Nasal cavity respiratory epithelium epithelial cell of viscerocranial mucosa (primary cell): ENCODE measurements at places on chromosomes 7 and 10. TPM values are rescaled to one million over a fixed set of nuclear protein-coding genes. Genes with fewer than 3 reads are reported as not detected.

The FAM171A1 gene
- total RNA-seq = 5.8 and 22.2 TPM in 2 replicates

The FEZF1 gene
- under 0.01 TPM in 1 of 2 replicates, not detected in the other for total RNA-seq

The MTPN gene
- total RNA-seq = 135 and 182 TPM in 2 replicates

The SMO gene
- 3.1 and 16.1 TPM in 2 replicates for total RNA-seq

The TIMM23 gene
- 63.5 and 94.7 TPM in 2 replicates for total RNA-seq

The SLC26A5 gene
- not detected in 2 replicates for total RNA-seq

The SEC31B gene
- 0.68 and 2.2 TPM in 2 replicates for total RNA-seq

The PWWP2B gene
- 42.7 and 43.1 TPM in 2 replicates for total RNA-seq

The LBX1 gene
- total RNA-seq = not detected in 2 replicates

The GSTO2 gene
- 6.5 and 18.8 TPM in 2 replicates for total RNA-seq

The ING3 gene
- total RNA-seq = 10.2 and 15.7 TPM in 2 replicates

The HOXA6 gene
- total RNA-seq = not detected in 2 replicates

The ASZ1 gene
- not detected in 2 replicates for total RNA-seq

The SYT15B gene
- total RNA-seq = not detected in 2 replicates

The PPP1R17 gene
- not detected in 2 replicates for total RNA-seq

The GPER1 gene
- total RNA-seq = under 0.01 and 0.21 TPM in 2 replicates

The NCF1 gene
- 0.57 and 2.7 TPM in 2 replicates for total RNA-seq

The UCN3 gene
- not detected in 2 replicates for total RNA-seq

The AKR1D1 gene
- total RNA-seq = not detected in 2 replicates

The FAM25A gene
- 342 TPM in 1 of 2 replicates, not detected in the other for total RNA-seq

The ANXA8 gene
- 37.3 and 267 TPM in 2 replicates for total RNA-seq

The TMEM26 gene
- total RNA-seq = not detected in 2 replicates

The STEAP1 gene
- 9.9 and 20.1 TPM in 2 replicates for total RNA-seq

The MSS51 gene
- 0.68 and 1.4 TPM in 2 replicates for total RNA-seq

The CYTH3 gene
- total RNA-seq = 9.2 and 20.9 TPM in 2 replicates

The ARHGEF35 gene
- 24.6 and 27.1 TPM in 2 replicates for total RNA-seq

The RHEB gene
- total RNA-seq = 83.2 and 85.1 TPM in 2 replicates

The IFIT3 gene
- total RNA-seq = 3.1 and 6.4 TPM in 2 replicates

The PDGFA gene
- 56.0 and 94.1 TPM in 2 replicates for total RNA-seq

The WAC gene
- total RNA-seq = 62.9 and 105 TPM in 2 replicates
